ENCODE measurements at places on chromosomes 5 and 9. TPM values are rescaled to one million over a fixed set of nuclear protein-coding genes. Genes with fewer than 3 reads are reported as not detected.

GRCh38 chr5:68919988-68920490, 173.8 kb upstream of the SLC30A5 start:
- no peak for DNase-seq

CER1 gene
- total RNA-seq, result not detected

- DNase-seq, result peak; percentile 23
Measured at GRCh38 chr5:10668697-10669096, 92.3 kb downstream of the DAP start.

SLC6A19 gene
- total RNA-seq, result not detected

AJM1 gene
- total RNA-seq, result 0.18 TPM

GRCh38 chr5:173781432-173781815, 106.7 kb upstream of the CPEB4 start:
- no peak for DNase-seq

Data from IMR-90 (cell line).